Stimulated activated CD8-positive, alpha-beta memory T cell treated with anti-CD3 and anti-CD28 coated beads, Interleukin-4, amount 100 ng/mL, for 4 hours (primary cell): ENCODE measurements at places on chromosomes 7 and 10.

- DNase-seq: no peak
Measured at GRCh38 chr7:33035776-33036175, 26.8 kb downstream of the NT5C3A start.

- peak; percentile 45 for DNase-seq
Measured at GRCh38 chr10:11403116-11403515, 208.3 kb downstream of the USP6NL start.

- no peak for DNase-seq
Measured at GRCh38 chr10:17472481-17473227, 18.3 kb upstream of the ST8SIA6 start.

GRCh38 chr10:67280405-67280804 lies 354.6 kb downstream of the LRRTM3 start:
- no peak for DNase-seq

GRCh38 chr10:12434277-12434676 lies 84.9 kb downstream of the CAMK1D start:
- no peak for DNase-seq

DNA sequence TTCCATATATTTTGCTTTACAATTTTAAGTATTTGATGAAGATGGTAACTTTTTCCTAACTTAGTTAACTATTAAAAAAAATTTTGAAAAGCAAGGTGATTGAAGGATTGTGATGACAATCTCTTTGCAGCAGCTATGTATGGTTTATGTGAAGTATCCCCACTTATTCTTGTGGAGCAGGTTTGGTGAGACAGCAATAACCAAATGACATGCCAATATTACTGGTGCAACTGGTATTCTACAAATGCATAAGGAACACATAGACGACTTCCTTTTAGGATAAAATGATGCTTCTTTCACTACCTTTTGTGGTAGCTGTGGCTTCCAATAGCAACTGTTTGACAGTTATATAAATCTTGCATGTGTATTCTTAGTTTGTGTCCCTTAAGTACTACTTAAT lies 465.3 kb downstream of the PLXDC2 start:
- no peak for DNase-seq

DNA sequence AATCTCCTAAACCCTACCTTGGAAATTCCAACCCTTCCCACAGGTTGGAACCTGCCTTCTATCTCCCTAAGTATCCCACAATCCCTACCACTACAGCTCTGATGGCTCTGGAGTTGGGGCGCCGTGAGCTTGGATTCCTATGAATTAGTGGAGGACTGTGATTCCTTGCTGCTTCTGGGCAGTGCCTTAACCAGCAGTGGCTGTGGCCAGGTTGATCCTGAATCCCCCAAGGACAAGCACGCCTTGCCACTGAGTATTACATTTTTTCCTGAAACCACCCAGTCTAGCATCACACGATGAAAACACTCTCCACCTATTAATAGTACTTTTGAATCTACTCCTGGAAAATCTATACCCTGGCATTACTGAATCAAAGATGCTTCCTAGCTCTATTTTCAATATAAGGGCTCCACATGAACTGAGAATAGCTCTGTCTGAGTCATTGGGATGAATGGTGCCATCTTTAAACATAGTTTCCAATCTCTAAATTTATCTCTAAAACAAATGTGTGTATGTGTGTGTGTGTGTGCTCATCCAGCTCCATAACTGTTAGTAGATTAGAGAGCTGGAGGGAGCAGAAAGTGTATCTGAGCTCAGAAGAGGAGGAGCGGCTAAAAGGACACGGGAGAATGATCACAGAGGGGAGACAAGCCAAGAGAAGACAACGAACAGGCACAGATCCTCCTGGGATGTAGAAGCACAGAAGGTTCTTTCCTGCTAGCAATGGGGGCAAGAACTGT lies 11.9 kb upstream of the INPP5F start:
- no peak for DNase-seq

DNA sequence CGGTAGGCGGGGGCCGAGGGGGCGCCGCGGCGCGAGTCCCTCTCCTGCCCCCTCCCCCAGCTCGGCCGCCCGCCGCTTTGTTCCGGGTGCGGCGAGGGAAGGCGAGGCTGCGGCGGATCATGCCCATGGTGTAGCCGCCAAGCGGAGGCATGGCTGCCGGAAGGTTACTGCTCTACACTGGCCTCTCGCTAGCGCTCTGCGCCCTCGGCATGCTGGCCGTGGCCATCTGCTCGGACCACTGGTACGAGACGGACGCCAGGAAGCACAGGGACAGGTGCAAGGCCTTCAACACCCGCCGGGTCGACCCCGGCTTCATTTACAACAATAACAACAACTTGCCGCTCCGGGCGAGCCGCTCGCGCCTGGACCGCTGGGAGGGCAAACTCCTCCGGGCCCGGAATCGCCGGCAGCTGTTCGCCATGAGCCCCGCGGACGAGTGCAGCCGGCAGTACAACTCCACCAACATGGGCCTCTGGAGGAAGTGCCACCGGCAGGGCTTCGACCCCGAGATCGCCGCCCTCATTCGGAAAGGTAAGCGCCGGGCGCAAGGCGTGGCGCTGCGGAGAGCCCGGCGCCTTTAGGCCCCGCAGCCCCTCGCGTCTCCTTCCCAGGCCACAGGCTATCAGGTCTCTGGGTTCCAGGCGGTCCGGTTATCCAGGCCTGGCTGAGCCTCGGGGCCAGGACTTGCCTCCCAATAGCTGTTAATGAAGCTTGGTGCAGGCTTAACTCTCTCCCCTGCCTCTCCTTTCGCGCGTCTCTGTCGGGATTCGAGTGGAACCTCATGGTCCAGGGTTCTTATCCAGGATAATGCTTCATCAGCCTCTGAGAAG lies 513 bp downstream of the TMEM178B start:
- DNase-seq: no peak
